ENCODE measurements at places on chromosomes 12 and 14.
A peak's percentile ranks its signal among the peaks of the same experiment; 100 is the strongest.

DNA sequence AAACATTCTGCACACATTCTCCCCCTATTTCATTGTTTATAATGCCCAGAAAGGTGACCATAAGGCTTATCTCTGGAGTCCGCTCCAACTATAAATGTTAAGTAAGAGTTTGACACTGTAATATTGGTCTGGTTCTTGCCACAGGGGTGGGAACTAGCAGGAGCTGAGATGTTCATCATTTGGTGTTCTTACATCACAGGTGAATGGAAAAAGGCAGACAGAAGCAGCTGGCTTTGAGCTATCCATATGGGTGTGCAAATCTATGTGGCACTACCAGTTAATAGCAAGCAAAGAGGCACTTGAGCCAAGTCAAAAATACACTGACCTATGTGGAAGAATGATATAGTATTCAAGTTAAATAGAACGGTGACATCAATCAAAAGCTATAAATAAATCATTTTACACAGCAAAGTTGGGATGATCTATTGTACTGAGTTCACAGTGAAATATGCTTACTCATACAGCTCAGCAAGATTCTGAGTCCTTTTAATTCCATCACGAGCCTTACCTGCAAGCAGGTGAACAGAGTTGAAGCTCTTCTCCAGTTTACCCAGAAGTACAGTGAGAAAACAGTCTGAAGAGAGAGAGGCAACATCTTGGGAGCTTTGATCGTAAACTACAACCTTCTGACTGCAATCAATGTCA is 43.2 kb downstream of the DUSP16 start:
- no peak for DNase-seq

- no peak for DNase-seq
Observed at GRCh38 chr12:114238808-114239207, 167.1 kb downstream of the TBX5 start.

GRCh38 chr12:49556391-49557186 is 11.4 kb downstream of the MCRS1 start:
- no peak for DNase-seq

- no peak for DNase-seq
Observed at GRCh38 chr12:22285846-22286245, 48.7 kb downstream of the ST8SIA1 start.

DNA sequence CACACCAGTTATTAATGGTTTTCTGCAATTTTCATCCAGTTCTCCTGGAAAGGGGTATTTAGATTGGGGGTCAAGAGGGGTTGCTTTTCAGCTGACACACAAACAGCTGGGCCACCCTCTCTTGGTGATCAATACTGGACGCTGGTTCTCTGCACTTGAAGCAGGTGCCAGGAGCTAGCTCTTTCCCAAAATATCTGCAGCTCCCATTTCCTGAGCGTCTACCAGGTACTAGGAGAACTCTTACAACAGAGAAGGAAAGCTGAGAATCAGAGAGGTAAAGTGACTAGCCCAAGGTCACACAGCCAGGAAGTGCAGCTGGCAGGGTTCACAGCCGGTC is 1.2 kb downstream of the TESC start:
- no peak for DNase-seq

DNA sequence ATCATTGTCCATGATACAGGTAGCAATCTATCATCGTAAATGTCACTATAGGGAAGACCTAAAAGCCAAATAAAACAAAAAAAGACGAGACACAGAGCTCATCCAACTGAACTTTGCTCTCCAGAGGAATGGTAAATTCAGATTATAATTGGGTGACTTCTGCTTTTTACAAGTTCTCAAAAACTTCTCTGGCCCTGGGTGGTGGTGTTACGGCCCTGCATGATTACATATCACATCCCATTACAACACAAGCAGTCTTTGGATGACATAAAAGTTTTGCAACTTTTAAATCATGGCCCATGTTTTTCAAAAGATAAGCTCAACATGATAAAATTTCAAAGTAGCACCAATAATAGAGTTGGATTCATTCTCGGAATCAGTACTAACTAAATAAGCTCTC is 299.6 kb downstream of the DIO2 start:
- no peak for DNase-seq

DNA sequence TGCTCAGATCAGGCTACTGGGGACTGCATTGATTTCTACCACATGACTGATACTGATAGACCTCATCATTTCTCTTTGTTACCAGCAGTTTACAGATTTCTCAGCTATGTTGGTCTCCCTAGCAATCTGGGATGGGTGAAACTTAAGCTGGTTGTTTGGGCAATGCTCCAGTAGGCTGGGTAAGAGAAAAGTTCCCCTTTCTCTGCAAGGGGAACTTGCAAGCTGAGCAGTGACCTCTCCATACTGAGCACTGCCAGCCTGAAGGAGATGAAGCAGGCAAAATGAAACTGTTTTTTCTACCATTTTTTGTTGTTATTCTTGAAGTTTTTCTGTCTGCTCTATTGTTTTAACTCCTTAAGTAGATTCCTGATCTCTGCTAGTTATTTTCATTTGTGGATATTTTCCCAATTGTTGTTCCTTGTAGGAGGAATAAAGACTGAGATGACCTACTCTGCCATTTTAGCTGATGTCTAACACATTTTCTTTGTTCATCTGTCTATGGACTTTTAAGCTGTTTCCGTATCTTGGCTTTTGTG is 1.3 kb upstream of the OR4M1 start:
- no peak for DNase-seq

DNA sequence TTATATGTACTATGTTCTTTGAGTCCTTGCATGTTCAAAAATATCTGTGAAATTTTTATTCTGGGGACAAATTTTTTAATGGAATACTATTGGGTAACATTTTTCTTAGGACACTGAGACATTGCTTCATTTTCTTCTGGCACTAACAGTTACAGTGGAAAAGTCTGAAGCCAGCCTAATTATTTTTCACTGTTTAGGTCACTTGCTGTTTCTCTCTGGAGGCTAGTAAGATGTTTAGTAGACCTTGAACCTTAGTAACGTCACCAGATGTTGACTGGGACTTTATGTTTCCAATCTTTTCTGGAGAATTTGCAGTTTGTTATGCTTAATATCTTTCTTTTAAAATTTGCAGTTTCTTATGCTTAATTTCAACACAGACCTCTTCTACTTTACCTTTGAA is 12.3 kb upstream of the EPYC start:
- no peak for DNase-seq

- no peak for DNase-seq
Observed at GRCh38 chr14:79134361-79134760, 964.2 kb downstream of the NRXN3 start.

DNA sequence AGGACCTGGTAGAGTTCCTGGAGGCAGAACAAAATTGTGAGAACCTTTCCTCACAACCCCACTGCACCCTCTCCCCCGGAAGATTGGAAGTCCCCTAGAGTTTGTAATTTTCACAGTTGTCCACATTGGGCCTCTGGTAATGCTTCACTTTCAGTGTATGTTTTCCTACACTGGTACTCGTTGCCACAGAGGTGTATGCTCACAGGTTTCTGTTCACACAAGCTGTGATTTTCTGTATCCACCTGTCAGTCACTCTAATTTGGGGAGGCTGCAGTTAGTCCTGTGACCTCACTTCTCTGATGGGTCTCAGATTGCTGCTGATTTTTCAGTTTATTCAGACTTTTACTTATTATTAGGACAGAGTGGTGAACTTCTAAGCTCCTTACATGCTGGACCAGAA is 66.4 kb upstream of the BMP4 start:
- no peak for DNase-seq

DNA sequence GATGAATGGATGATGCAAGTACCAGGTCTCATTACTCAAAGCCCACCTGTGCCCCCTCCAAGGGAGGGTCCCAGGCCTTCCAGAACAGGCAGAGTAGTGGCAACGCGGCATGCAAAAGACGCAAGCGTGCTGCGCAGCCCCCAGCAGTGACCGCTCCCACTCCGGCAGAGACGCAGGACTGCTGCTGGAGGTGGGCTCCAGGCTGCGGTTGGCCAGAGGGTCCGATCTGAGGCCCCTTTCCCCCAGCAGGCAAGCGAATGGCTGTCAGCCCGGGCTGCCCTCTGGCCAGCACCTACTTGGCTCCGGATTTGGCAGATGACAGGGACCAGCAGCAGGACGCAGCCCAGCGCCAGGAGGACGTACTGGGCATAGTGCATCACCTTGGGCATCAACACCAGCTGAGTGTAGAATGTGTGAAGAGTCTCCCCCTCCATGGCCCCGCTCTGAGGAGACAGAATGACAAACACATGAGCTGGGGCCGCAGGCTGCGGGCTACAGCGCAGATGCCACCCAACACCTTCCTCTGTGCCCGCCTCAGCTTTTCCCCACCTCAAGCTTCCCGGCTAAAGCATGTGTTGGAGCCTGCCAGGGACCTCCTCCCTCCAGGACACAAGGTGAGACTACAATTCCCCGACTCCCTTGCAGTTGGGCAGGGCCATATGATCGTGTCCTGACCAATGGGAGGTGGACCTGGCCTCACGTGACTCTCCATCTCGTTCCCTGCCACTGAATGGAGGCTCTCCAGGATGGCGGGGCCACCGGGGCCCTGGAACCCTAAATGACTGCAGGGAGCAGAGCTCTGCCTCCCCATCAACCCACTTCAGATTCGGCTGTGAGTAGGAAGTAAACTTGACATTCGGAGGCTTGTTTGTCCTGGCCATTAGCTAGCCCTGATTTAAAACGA is 77.4 kb downstream of the SCARB1 start:
- no peak for DNase-seq

DNA sequence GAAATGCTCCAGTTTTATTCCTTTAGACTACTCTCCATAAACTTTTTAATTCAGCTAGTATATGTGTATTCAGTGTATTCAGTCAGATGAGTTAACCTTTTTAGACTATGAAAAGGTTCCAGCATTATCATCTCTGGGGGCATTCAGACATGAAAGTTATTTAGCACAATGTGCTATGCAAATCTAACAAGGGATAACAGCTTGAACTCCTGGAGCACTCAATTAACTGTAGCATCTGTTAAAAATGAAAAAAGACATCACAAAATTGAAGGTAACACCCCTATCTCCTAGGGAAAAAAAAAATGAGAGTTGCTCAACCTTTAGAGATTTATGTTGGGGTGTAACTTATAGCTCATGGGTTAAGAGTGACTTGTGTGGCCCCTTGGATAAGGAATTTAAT is 211.5 kb downstream of the PHLDA1 start:
- no peak for DNase-seq

DNA sequence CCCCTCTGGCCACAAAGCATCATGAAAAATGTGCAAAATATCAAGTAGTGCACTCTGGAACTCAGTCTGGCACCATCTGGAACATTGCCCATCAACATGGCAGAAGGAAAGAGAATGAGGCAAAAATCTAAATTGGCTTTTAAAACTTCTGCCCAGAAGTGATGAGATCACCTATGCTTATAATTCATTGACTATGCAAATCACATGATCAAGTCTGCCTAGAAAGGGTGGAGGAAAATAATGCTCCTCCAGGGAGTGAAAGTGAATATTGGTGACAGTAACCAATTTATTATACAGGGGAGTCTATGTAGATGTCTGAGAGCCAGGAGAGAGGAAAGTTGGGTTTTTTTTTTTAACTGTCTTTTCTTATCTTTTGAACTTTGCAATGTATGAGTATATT is 73.3 kb upstream of the HIF1A start:
- no peak for DNase-seq

GRCh38 chr14:99101855-99102461 is 170.0 kb downstream of the BCL11B start:
- DNase-seq = no peak

GRCh38 chr12:7642876-7643309 is 22.8 kb downstream of the APOBEC1 start:
- no peak for DNase-seq

- no peak for DNase-seq
Observed at GRCh38 chr12:45785315-45785714, 55.8 kb downstream of the ARID2 start.

DNA sequence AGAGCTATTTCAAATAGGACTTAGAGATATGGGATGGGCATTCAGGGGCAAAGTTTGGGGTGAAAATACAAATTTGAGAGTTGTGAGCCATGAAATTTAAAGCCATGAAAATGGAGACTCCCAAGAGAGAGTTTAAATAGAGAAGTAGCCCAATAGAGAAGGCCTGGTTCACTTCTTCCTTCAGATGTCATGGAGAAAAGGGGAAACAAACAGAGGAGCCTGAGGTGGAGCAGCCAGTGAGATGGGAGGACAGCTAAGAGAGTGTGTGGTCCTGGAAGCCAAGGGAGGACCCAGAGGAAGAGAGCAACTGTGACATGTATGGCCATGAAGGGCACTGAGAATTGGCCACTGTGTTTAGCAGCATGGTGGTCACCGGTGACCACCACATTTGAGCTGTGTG is 12.3 kb upstream of the DYNLL1 start:
- DNase-seq = no peak

DNA sequence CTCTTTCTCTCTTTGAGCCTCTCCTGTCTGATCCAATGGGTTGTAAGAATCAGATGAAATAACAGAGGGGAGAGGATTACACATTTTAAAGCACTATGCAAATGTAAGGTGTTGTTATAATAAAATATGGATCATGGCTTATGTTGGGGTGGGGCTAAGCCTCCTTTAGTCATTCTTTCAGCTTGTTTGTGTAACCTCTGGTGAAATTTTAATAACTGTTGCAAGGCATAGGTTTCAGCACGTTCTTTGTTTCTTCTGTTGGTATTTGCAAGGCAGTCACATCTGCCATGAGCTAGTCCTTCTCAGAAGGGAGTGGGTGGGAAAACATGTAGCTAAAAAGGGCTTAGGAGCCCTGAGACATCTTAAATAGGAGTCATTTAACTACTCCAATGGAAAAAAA is 74.8 kb upstream of the FRMD6 start:
- no peak for DNase-seq

GRCh38 chr14:46894476-46894875 is 242.9 kb upstream of the RPL10L start:
- DNase-seq = no peak

- DNase-seq = no peak
Observed at GRCh38 chr14:86892152-86892956, 1100.6 kb downstream of the GALC start.

DNA sequence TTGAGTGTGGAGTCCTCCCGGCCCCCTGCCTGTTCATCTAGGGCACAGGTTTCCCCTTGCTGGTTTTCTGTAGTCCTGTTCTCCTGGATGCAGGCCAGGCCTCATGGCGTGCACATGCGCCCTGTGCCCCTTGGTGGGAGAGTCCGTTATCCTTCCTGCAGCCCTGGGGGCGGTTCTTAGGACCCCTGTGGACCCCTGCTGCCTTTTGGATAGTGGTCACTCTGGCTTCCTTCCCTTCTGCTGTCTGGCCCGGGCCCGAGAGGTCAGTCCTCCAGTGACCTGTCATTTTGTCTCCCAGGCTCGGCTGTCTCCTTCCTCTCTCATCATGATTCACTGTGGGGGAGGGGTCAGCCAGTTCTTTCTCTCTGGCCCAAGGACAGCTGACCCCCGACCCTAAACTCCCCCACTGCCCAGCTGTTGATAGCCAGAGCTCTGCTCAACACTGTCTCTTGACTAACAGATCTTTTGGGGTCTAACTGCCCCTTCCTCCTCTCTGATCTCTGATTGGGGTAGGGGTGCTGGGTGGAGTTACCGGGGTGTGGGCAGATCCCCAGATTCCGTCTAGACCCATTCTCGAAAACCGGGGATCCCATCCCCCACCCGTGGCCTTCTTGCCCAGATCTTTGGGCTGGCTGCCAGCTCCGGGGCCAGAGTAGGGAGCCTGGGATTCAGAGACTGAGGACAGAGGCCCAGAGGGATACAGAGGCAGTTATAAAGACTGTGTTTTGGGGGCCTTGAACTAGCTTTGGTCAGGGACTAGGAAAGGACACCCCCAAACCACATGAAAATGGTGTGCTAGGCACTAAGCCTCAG is 7.0 kb downstream of the CCND2 start:
- no peak for DNase-seq

- DNase-seq = peak; percentile 92
Observed at GRCh38 chr12:48865281-48866051, at the start of gene RND1. TSS of gene RND1 (minus strand) at chr12:48865870. CDS start at chr12:48865767, 103 bp downstream.

All from D341Med (cell line).